ENCODE measurements at places on chromosomes 5 and 9.

DNA sequence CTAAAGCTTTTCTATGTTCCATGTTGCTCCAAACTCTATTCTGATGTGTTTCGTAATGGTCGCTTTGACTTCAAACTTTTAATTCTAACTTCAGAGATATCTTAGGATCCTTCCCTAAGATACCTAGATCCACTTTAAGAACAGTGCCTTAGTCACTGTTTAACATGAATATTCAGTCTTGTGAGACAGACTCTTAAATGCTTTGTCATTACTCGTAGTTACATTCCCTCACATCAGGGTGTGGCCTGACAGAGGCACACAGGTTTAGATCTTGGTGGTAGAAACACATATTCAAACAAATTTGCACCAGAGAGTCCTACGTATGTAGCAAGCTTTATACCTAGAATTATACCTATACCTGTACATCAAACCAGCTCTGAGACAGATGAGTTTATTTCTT is 687.0 kb upstream of the C9orf72 start:
- DNase-seq, result no peak

GRCh38 chr9:134642385-134643181 is 980 bp downstream of the COL5A1 start:
- no peak for DNase-seq

DNA sequence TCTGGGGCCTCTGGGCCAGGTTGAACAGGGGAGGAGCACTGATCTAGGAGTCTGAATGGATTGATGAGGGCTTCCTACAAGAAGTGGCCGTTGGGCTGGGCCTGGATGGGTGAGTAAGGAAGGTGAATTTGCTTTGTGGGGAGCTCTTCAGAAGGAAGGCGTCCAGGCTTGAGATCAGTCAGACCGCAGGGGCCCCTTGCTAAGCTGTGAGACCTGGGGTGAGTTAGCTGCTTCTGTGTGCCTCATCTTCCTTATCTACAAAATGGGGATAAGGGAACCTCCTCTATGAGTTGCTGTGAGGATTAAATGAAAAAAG is 1.1 kb upstream of the SYNPO start:
- DNase-seq, result no peak

DNA sequence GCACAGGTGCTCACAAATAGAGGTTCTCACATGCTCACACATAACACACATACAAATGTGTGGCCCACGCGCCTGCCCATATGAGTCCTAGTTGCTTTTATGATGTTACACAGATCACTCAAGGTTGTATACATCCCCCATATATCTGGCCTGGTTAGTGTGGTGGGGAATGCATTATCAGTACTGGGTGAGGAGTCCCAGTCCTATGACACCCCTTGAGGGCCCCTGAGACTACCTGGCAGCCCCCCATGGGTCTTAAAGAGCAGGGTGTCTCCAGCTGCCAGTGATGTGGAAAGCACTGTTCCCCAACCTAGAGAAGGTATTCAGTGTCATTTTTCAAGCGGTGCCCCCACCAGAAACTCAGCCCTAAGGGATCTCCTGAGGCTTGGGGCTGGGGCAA is 2.8 kb upstream of the HAND1 start:
- DNase-seq, result no peak

DNA sequence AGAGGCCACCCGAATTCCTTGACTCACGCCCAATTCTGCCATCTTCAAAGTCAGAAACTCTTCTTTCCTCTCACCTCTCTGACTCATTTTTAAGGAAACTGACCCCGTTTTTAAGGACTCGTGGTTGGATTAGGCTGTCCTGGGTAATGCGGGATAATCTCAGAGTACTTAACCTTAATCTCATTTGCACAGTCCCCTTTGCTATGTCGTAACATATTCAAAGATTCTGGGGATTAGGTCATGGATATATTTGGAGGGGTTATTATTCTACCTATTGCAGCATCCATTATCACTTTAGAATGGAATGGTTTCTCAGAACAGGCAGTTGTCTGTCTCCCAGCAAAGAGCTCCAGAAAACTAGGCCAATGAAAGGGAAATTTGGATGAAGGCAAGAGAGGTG is 80.8 kb upstream of the IL12B start:
- DNase-seq, result no peak

GRCh38 chr9:38022203-38022895 is 46.7 kb downstream of the SHB start:
- DNase-seq, result no peak

- DNase-seq, result no peak
Measured at GRCh38 chr9:69165581-69165980, 8.5 kb upstream of the TJP2 start.

GRCh38 chr9:115883467-115884329 is 269.9 kb upstream of the PAPPA start:
- no peak for DNase-seq

GRCh38 chr5:138212828-138213160 is 329 bp downstream of the CDC23 start:
- DNase-seq, result no peak

Data from activated CD4-positive, alpha-beta T cell treated with anti-CD3 and anti-CD28 coated beads for 24 hours (primary cell).